DND-41 (cell line): ENCODE measurements at places on chromosomes 4 and X.
A peak's percentile ranks its signal among the peaks of the same experiment; 100 is the strongest.

DNA sequence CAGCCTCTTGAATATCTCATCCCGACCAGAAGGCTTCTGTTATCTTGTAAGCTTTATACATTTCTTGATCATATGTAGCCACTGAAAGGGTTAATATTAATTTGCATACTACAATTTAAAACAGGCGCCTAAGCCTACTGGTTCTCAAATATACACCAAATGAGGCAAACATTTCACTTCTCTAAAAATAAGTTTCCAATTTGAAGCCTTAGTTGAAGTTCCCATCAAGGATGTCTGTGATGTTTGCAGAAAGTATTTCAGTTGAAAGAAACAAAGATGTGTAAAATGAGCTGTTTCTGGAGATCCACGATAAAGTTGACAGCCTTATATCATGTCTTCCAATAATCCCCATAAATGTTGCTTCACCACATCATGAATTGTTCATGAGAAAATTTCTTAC, 70.6 kb downstream of the KIT start:
- DNase-seq = no peak

- no peak for DNase-seq
Measured at GRCh38 chrX:1659664-1660461, 45.0 kb downstream of the ASMT start.

- no peak for DNase-seq
Measured at GRCh38 chr4:133887723-133888122, 313.9 kb downstream of the PABPC4L start.

- DNase-seq = no peak
Measured at GRCh38 chrX:789096-789495, 158.5 kb downstream of the SHOX start.

DNA sequence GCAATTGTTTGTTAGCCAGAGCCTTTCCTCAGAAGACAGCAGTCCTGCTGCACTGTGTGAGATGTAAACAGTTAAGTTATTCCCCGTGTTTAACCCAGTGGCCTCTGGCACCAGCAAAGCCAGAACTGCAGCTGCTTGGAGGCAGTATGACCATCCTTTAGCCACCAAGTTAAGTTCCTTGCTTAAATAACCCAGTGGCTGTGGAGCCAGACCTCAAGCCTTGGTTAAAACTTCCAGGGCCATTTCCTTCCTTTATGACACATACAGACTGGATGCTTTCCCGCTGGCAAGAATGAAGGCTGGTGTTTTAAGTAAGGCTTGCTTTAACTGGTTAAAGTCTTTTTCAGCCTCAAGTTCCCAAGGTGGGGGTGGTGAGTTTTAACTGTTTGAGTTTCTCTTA, 379.8 kb downstream of the DCAF12L2 start:
- no peak for DNase-seq

- DNase-seq = no peak
Measured at GRCh38 chr4:137514406-137515111, 17.7 kb downstream of the PCDH18 start.

GRCh38 chrX:118603981-118604380, 108.4 kb downstream of the DOCK11 start:
- peak; percentile 32 for DNase-seq

DNA sequence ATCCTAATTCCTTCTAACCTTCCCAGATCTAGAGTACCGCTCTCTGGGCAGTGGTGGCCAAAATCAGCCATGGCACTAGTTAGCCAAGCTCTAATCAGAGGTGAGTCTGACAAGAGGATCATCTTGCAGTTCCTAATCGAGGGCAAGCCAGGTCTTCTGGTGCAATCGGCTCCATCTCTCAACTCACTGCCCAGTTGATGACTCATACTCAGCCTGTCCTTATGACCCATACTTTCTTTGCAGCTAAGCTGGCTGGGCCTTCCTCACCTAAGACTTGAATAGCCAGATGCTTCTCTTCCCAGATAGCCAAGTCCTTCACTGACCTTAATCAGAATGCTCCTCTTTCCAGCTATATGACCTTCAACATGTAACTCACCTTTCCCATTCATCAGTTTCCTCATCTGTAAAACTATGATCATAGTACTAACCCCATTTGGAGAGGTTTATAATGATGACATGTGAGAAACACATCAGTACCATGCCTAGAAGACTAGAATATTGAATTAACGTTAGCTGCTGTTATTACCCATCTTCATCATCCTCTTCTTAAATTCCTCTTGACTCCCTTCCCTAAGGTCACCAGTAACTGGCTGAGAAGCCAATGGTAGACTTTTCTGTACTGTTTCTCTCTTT, 57.1 kb downstream of the RELL1 start:
- DNase-seq = no peak

GRCh38 chrX:69995362-69996112, 54.2 kb downstream of the AWAT2 start:
- DNase-seq = no peak

DNA sequence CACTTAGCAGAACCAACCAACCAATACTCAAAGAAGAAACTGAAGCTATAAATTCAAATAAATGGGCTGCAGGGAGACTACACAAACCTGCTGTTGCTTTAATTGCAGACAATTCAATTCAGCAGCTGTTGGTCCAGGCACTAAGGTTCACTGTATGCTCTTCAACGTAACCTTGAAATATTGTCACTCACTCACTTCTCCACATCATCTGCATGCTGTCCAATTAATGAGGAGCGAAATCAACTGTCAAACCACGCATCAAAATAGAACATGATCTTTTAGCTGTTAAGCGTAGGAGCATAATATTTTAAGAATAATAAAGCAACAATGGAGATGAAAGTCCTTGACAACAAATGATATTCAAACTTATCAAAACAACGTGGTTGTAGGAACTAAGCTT, 17.0 kb downstream of the ENOX2 start:
- DNase-seq = no peak

DNA sequence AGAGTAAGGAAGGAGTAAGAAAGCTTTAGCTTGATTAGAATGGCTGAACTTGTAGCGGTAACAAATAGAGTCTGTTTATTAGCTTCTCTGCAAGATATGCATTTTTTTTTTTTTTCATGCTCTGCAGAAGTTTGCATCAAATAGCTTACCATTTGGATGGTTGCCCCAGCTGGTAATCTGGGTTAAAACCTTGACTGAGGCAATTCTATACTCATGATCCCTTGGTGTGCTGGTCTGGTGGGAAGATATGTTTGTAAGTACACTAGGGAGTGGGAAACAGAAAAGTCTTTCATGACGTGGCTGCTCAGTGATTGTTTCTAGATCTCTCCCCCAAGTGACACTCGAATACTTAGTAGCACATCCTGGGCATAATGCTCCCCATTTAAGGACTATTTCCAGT, 32.1 kb downstream of the SEPTIN11 start:
- no peak for DNase-seq

DNA sequence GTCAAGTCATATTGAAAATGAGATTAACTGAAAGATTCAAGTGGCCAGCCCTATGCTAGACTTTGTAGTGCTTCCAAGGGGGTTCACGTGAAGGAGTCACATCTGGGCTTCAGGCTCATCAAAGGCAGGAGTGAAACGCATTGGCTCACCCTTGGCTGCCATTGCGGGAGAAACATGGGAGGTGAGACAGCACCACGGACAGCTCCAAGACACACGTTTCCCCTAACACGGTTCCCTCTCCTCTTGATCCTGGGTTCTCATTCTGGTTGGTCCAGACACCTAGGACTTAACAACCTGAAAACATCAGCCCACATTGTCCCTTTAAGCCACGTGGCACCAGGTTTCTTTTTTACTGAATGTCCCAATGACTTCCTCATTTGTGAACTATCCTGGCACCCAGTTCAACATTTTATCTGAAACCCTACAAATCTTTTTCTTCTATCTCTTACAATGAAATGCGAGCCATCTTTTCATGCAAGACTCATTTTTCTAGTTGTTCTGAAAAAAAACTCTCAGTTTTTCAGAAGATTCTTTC, 279.0 kb upstream of the VCX3A start:
- DNase-seq = peak; percentile 26
